ENCODE measurements at places on chromosomes 2 and 18.

DNA sequence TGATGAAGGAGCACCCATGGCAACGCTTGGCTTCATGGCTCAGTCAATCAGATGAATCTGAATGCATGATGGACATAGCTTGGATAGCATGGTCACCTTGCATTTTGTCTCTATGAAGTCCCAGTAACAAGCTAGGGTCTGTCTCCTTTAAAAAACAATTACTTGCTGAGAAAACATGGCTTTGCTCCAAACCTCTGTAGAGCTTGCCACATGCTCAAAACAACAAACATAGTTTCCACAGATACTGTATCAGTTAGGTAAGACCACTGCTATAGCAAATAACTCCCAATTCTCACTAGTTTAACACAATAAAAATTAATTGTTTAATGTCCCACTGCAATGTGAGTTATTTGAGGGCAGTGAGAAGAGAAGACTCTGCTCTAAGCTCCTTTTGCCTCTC, 401.0 kb downstream of the IRS1 start:
- no peak for DNase-seq

DNA sequence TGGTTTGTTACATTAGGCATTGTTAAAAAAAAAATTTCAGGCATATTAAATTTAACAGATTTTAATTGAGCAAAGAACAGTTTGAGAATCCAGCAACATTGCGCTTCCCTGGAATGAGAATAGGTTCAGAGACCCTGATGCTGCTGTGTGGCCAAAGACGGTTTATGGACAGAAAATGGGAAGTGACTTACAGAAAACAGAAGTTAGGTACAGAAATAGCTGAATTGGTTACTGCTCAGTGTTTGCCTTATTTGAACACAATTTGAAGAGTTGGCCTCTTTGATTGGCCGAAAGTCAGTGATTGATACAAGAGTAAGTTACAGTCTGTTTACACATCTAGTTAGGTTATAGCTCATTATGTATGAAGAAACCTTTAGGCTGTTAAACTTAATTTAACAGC, 6.0 kb upstream of the NEDD4L start:
- no peak for DNase-seq

DNA sequence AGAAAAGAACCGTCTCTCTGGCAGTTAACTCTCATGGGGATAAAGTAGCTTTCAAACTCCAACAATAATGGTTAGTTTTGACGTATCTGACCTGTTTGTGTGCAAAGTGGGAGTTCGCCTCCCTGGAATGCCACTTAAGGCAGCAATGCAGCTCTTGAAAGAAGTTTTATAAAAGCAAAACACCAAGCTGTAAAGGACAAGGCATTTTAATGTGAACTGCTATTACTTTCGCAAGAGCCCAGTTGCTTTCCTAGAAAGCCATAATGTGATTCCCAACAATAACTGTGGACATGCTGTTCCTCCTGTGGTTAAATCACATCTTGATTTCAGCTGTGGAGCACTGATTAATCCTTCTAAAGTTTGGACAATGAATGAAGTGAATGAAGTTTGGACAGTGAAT, 303.7 kb downstream of the PTPRM start:
- DNase-seq: no peak

DNA sequence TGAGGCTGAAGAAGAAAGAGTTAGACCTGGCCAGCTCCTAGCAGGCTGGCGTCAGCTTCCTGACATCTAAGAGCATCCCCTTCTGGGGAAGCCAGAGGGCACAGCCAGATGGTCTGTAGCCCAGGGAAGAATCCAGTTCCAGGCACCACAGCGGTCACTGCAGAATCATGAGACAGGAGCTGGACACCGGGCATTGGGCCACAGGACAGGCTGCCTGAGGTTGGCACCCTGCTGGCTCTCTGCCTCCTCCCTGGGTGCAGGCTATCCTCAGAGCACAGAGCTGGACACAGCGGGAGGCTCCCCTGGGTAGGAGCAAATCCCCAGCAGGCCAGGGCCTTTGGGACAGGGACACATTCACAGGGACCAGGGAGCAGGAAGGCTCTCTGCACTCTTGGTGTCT, 19.8 kb upstream of the ATOH8 start:
- DNase-seq: no peak

- no peak for DNase-seq
Observed at GRCh38 chr18:28152754-28153153, 24.2 kb downstream of the CDH2 start.

DNA sequence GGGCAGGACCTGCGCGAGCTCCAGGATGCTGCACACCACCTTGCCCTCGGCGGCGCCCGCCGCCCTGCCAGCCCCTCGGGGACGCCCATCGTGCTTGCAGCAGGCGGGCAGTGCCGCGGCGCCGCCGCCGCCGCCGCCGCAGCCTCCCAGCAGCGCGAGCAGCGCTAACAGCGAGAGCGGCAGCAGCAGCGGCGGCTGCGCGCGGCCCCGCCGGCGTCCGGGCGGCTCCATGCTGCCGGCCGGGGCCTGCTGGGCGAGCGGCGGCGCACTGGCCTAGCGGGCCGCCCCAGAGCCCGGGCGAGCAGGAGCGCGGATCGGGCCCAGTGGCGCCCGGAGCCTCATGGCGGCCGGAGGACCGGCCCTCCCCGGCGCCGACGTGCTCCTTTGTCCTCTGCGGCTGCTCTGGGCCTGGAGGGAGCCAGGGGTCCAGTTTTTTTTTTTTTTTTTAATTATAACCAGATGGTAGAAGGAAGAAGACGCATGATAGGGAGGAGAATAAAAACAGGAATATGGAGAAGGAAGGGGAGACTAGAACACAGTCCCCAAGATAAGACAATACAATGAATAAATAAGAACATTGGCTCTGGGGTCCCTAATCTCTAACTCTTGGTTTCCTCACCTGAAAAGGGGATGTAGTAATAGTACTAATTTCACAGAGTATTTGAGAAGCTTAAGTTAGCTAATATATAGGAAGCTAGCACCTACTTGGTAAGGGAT, 17.1 kb upstream of the ANKRD62 start:
- peak; percentile 30 for DNase-seq

DNA sequence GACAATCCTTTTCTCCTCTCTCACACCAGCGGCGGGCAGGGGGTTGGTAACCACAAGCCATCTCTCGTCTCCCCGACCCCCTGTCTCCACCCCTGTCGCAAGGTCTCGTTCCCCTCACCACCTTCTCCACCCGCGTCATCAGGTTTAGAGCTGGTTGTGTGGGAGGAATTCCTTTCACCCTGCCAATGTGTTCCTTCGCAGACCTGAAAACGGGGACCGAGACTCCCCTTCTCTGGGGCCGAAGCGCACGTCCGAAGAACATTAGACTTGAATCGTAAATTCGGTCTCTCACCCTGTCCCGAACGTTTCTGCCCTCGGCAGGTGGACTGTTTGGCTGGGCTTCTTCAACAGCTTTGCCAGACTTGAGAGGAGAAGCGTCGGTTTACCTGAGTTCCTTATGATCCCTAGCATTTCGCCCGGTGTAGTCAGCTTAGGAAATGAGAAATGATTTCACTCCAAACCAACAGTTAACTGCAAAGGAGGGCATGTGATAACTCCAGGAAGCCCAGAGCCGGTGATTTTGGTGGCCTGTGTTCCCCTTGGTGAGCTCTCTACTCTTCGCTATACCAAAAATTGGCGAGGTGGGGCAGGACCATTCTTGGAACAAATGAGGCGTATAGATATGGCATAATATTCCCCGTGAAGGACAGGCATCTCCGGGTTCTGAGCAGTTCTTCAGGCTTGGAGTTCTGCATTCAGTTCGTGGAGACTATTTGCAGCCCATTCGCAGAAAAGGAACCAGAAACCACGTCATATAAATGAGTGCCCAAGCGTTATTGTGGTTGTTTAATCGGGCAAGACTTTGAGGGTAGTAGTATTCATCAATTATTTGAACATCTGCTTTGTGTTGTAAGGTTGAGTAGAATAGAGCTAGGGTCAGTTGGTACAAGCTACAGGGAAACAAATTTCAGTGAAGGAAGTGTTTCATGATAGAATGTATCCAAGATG, 694 bp downstream of the CFAP36 start:
- DNase-seq: peak; percentile 3

- no peak for DNase-seq
Observed at GRCh38 chr2:196597531-196597930, 42.0 kb upstream of the CCDC150 start.

GRCh38 chr2:37005118-37005868, 39.0 kb upstream of the STRN start:
- DNase-seq: peak; percentile 16

GRCh38 chr2:215797676-215798075, 215.7 kb downstream of the MREG start:
- DNase-seq: no peak

GRCh38 chr2:165794536-165794928, 485 bp upstream of the GALNT3 start:
- peak; percentile 50 for DNase-seq

GRCh38 chr2:232141591-232141990, 180.1 kb downstream of the DIS3L2 start:
- DNase-seq: no peak

DNA sequence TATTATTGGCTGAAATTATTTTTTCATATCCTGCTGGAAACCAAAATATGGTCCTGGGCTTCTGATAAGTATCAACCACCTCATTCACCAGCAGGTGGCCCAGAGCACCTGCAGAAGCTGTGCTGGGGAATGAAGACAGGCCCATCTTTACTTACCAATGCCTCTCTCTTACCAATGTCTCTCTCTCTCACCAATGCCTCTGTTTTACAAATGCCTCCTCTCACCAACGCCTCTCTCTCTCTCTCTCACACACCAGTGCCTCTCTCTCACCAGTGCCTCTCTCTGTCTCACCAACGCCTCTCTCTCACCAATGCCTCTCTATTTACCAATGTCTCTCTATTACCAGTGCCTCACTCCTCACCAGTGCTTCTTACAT, 2.3 kb upstream of the MAL start:
- no peak for DNase-seq

GRCh38 chr2:140247451-140248195, 1467.4 kb upstream of the NXPH2 start:
- no peak for DNase-seq

DNA sequence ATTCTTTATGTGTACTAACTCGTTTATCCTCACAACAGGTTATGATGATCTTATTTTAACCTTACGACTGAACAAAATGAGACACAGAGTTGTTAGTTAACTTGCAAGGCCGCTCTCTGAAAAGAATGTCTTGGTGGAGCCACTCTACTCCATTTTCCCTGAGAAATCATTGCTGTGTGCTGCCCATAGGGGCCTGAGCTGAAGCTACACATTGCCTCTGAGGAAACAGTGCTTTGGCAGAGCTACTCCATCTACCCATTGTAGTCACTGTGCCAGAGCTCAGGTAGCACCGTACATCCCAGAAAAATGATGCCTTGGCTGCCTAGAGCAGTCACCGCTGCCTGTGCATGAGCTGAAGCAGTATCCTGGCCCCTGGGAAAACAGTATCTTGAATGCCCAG, 61.6 kb downstream of the GULP1 start:
- DNase-seq: no peak

DNA sequence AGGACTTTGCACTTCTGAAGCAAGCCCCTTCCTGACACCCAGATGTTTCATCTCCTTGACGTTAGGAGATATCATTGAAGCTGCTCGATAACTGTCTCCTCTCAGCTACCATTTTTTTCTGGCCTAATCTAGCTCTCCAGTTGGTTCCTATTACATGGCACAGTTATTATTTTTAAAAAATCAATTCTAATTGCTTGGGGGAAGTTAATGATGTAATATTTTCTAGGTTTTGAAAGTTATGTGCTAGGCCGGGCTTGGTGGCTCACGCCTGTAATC, 22.5 kb upstream of the RAB31 start:
- DNase-seq: no peak

DNA sequence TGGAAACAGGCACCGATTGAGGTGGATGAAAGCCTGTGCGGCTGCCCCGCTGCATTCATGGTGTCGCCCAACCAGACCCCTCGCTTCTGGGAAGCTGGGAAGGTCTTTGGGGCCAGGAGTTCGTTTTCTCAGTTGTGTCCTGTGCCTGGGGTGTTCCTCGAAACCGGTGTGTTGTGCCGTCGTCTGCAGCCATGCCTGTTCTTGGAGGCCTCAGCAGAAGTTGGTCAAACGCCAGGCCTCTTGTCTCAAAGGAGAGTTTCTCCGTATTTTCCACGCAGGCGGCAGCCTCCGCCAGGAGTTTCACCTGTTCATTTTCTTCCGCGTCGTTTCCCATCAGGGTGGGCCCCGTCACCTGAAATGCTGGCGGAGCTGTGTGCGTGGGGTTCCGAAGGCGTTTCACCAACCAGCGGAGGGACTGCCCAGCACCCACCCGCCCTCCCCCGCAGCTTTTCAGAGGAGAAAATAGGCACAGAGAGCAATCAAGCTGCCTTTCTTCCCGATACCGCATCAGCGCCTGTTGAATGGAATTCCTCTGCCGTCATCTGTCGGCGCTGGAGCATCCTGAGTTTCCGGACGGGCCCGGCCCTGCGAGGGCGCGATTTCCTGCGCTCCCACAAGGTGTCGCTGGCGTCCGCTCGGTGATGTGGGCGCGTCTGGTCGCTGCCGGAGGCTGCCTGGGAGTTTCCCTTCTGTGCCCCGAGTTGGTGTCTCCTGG, 17.0 kb upstream of the NFATC1 start:
- DNase-seq: peak; percentile 85

- DNase-seq: no peak
Observed at GRCh38 chr2:12547566-12548170, 169.1 kb upstream of the TRIB2 start.

DNA sequence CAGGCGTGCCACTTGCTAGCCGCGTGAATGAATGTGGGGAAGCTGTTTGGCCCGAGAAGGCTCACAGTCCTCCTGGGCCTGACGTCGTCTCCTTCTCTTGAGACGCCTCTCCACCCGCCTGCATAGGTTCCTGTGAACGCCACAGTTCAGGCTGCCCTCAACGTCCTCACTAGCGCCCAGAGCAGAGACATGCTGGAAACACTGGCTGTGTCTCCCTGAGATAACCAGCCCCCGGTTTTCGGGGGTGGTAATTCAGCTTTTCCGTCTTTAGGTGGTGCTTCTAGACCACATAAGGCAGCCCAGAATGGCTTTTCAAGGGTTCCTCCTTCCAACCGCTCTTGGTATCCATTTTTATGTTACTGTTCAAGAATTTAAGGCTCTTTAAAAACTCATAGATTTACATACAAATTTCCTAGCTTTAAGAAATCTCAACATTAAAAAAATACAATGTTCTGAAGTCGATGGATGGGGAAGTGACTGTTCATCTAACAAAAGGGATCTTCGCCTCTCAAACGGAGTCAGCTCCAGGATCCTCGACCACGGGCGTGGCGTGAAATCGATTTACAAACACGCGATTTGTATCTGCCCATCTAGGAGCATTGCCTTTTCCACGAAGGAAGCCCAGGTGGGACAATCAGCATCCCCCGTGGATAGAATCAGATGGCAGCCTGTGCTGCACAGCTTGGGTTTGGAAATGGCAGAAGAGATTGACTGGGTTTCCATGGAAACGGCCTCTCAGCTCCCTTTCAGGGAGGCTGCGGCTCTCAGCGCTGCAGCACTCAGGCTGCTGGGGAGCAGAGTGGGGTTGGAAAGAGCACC, 110.6 kb upstream of the PXDN start:
- DNase-seq: no peak

DNA sequence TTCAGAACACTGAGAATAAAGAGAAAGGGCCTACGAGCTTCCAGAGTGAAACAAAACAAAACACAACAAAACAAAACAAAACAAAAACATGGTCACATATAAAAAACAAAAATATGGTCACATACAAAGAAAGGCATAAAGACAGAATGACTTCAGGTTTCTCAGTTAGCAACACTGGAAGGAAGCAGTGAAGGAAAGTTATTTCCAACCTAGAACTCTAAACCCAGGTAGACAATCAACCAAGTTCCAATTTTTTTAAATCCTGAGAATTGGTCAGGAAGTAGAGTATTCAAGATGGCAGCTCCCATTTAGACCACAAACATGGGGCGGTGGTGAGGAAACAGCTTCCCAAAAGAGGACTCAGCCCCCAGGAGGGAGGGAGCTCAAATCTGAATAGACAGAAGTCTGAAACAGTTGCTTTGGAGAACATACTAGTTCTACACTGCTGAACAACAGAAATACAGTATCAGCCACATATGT, 9.1 kb downstream of the DRC1 start:
- DNase-seq: no peak

Data from kidney capillary endothelial cell (primary cell).